ENCODE measurements at places on chromosomes 3 and 15.

- no peak for DNase-seq
These were observed 72.9 kb downstream of the RPL39L start for GRCh38 chr3:187066228-187066995.

DNA sequence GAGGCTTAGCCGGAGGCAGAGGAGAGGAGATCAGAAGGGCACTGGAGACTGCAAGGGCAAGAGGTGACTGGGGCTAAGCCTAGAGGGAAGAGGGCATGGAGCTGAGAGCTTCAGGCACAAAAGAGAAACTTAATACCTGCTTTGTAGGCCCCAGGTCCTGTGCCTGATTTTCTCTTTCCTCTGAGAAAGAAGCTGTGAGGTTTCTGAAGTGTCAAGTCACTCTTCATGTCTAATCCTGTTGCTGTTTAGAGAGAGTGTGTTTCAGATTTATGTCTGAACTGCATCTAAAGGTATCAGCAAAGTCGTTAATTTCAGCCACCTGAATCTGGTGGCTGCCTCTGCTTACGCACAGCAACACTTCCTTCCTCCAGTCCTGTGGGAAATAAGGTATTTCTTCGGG lies 106.9 kb upstream of the RNU6-1 start:
- no peak for DNase-seq

DNA sequence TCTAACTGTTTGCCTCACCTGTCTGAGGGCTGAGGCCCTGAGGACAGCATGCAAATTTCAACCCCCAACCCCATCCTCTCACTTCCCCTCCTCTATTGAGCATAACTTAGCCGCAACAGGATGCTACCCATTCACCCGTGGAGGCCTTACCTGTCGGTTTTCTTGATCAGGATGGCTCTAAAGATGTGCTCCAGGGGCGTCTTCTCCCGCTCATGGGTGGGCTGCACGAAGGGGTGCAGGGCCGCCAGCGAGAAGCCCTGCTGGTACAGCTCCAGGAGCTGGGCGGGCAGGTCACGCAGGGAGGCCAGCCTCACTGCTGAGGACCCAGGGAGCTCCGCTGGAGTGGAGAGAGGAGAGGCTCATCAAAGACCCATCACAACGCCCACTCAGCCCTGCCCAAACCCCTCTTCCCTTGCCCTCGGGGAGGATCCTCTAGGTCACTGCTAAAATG lies 79.8 kb downstream of the RFTN1 start:
- no peak for DNase-seq

DNA sequence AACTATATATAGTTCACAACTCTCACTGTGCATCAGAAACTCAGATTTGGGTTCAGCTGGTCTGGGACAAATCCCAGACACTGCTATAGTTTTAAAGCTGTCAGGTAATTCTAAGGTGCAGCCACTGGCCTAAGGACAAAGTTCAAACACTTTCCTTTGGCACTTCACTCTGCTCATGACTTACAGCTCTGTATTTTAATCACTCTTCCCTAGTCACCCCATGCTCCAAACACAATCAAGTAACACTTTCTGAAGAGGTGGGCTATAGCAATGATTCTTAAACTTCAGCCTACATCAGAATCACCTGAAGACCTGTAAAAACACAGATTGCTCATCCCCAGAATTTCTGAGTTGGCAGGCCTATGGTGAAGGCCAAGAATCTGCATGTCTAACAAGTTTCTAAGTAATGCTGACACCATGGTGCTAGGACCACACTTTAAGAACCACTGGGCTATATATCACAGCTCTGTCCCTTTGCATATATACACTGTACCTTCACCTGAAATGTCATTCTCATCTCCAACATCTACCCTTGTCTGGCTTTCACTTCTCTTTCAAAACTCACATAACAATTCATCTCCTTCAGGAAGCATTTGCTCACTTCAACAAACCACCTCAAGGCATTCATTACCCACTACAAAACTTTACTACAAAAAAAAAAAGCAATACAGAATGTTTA lies 21.4 kb downstream of the STAG1 start:
- no peak for DNase-seq

GRCh38 chr15:31100738-31101137 lies 787 bp downstream of the TRPM1 start:
- DNase-seq = no peak

DNA sequence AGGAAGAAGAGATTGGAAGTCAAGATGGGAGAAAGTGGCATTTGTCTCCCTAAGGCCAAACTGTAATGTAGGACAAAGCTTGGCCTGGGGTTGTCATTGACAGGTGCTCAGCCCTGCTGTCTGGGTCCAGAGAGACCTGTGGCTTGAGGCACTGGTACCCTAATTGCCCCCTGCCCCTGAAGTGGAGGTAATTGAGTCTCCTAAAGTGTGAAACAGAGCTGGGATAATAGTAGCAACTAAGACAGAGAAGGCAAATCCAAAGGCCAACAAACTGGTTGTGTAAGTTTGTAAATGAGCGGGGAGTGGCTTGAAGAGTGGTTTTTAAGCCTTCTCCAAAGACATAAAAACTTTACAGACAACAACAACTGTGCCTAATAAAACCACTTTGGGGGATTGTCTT lies 264.2 kb upstream of the ROPN1 start:
- DNase-seq = no peak

GRCh38 chr3:183122257-183122932 lies 23.1 kb upstream of the MCCC1 start:
- DNase-seq = no peak

DNA sequence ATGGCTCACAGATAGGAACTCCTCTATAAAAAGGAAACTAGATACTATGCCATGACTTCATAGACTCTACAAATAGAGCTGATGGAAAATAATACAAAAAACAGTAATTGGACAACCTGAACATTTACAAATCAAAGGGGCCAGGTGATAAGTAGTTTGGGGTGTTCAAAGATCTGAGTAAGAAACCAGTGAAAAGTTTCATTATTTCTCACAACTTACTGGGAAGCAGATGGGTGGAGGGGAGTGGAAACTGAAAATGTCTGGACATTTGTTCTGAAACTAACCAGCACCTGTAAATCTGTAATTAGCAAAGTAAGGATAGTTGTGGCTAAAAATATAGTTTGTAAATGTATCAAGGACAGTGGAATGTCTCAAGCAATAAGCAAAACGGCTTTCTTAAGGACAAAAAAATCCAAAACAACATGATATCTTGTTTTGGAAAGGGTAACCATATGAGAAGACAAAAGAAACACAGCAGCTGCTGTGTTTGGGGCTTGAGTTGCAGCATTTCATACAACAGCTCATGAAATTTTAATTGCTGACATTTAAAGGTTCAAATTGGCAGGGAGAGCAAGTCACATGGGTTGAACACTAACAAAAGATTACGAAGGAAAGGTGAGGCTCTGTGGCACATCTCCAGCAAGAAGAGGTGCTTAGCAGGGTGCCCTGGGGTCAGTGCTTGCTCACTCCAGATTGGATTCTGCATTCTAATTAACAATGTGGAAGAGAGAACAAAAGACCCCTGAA lies 26.8 kb upstream of the THBS1 start:
- DNase-seq = no peak
